ENCODE measurements at places on chromosomes 7 and 10. TPM values are rescaled to one million over a fixed set of nuclear protein-coding genes. Genes with fewer than 3 reads are reported as not detected.

PPP1R3C gene
- total RNA-seq: 6.5 TPM

SVOPL gene
- total RNA-seq: 0.62 TPM

LLCFC1 gene
- not detected for total RNA-seq

GARIN1A gene
- total RNA-seq: 0.85 TPM

TMEM270 gene
- total RNA-seq: not detected

POLD2 gene
- 161 TPM for total RNA-seq

GRID2IP gene
- total RNA-seq: 0.45 TPM

H2BK1 gene
- total RNA-seq: not detected

- no peak for DNase-seq
These were observed 121.1 kb downstream of the MALRD1 start for GRCh38 chr10:19169684-19170083.

GRCh38 chr10:15451137-15452094 lies 80.3 kb upstream of the FAM171A1 start:
- DNase-seq: no peak

GRCh38 chr7:124779194-124779593 lies 13.6 kb upstream of the GPR37 start:
- no peak for DNase-seq

GRCh38 chr10:33045421-33045820 lies 87.4 kb upstream of the ITGB1 start:
- DNase-seq: no peak

DNA sequence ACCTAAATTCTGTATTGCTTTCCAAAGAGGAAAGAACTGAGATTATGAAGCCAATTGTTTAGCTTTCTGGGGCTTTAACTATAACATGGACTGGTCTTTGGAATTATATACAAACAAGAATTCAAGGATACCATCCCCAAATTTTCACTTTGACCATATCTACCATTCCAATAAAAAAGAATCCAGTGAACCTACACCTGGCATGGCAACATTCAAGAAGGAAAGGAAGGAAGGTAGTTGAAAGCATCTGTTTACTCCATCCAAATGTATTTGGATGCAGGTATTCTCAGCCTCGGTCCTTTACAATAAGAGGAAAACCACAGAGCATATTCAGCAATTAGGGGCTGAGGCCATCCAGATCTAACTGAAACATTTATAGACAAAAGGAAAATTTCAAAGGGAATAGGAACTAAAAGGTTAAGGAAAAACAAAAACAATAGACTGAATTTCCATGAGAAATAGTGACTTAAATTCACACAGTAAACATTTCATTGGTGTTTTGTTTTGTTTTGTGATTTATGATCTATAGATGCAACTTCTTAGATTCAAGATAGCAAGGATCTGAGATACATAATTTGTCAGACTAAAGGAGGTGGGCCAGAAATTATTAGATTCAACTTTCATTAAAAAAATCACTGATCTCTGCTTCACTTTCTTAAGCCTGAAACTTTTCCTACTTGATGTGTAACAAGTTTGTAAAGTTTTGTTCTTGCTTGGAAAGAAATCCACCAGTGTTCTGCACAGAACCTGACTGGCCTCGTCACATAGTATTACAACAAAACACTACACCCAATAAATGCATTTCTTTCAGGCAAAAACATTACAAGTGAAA lies 12.7 kb downstream of the SKIDA1 start:
- DNase-seq: no peak

- no peak for DNase-seq
These were observed 61.9 kb downstream of the COL13A1 start for GRCh38 chr10:69863580-69863979.

GRCh38 chr10:91185239-91185875 lies 35.1 kb upstream of the PCGF5 start:
- DNase-seq: no peak

GRCh38 chr7:26305090-26305868 lies 13.6 kb downstream of the SNX10 start:
- DNase-seq: no peak

Measured in colonic mucosa (tissue), 4 donors.